ENCODE measurements at places on chromosomes 7 and 10. TPM values are rescaled to one million over a fixed set of nuclear protein-coding genes. Genes with fewer than 3 reads are reported as not detected.
A peak's percentile ranks its signal among the peaks of the same experiment; 100 is the strongest.

Gene NPC1L1
- 61.3 TPM for total RNA-seq

Gene SPDYE5
- total RNA-seq = 0.09 TPM

Gene ENKUR
- 0.37 TPM for total RNA-seq

Gene CACNA2D1
- total RNA-seq = 17.2 TPM

Gene CDC14C
- not detected for total RNA-seq

Gene TMEM225B
- 0.35 TPM for total RNA-seq

Gene DLX5
- not detected for total RNA-seq

Gene TNKS2
- 35.1 TPM for total RNA-seq

- DNase-seq = no peak
These were observed 18.9 kb downstream of the ATP6V1F start for GRCh38 chr7:128881458-128882125.

GRCh38 chr7:43631559-43631958 lies 48.7 kb downstream of the STK17A start:
- no peak for DNase-seq

DNA sequence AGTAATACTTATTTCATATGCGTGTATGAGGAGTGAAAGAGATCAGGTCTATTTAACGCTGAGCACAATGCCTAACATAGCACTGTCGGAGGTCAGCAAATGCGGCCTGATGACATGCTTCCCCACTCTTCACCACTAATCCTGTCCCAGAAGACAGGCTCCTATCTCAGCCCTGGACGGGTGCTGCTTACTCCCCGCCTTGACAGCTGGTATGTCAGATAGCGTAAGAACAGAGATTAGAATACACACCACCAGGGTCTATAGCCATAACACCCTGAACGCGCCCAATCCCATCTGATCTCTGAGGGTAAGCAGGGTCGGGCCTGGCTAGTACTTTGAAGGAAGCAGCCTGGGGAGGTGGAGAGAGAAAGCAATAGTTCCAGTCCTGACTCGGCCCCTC lies 32.3 kb upstream of the TM9SF3 start:
- no peak for DNase-seq

GRCh38 chr7:71286336-71286735 lies 154.4 kb downstream of the GALNT17 start:
- no peak for DNase-seq

DNA sequence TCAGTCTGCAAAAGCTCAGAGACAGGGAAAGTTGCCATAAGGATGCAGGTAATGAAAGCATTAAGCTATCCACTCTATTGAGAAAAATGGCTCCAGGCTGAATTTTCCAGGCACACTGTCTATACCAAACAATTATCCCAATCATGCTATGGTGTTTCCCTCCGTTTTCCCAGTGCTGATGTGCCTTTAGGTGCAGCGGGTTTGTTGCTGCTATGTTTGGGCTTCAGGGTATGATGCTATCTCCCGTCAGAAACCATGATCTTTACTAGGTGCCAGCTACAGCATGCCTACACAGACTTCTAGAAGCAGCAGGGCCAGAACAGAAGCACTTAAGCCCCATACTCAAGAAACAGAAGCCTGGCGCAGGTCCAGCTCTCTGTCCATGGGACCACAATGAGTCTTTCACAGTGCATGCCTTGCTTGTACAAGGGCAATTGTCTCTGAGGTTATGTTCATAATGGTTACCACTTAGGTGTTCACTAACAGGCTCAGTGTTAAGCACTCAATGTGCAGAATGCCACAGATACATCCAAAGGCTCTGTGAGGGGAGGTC lies 19.4 kb downstream of the STEAP1B start:
- DNase-seq = no peak

GRCh38 chr10:122054048-122055025 lies 65.4 kb downstream of the TACC2 start:
- peak; percentile 57 for DNase-seq

GRCh38 chr7:116316838-116317628 lies 106.7 kb downstream of the TES start:
- DNase-seq = peak; percentile 57

DNA sequence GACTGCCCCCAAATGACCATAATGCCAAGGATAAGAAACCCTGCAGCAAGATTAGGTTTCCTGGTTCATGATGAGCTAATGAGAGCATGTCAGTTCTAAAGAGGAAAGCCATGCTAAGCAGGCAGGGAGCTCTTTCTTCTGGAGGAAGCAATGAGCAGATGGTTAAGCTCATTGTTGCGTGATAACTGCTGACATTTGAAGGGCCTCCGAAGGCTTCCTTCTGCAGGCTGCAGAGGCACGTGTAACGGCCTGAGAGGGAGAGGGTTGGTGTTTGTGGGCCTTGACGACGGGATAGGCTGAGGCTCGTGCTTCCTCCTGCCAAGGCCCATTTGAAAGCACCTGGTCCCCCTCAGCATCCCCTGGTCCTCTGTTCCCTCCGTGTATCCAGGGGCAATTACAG lies 63.5 kb upstream of the BTBD16 start:
- no peak for DNase-seq

DNA sequence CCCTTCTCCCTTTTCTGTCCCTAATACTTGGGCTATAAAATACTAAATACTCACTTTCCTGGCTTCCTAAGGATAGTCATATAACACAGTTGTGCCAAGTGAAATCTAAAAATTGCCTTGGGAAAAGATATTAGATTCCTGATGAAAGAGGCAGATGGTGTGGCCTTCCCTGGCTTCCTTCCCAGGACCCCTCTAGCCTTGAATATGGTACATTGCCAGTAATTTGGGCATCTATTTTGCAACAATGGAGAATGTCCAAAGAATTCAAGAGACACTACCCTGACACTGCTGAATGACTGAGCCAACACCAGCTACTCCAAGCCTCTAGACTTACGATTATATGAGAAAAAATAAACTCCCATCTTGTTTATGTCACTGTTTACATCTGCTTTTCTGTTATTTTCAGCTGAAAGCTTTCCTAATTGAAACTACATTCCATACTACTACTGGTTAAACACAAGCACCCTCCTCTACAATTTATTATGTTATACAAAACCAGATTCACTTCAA lies 17.9 kb downstream of the COPG2 start:
- no peak for DNase-seq

- no peak for DNase-seq
These were observed 131.8 kb downstream of the TES start for GRCh38 chr7:116342125-116342524.

GRCh38 chr10:79166312-79166721 lies 97.6 kb downstream of the ZMIZ1 start:
- no peak for DNase-seq

GRCh38 chr10:608331-609261 lies 80.9 kb downstream of the DIP2C start:
- DNase-seq = no peak

DNA sequence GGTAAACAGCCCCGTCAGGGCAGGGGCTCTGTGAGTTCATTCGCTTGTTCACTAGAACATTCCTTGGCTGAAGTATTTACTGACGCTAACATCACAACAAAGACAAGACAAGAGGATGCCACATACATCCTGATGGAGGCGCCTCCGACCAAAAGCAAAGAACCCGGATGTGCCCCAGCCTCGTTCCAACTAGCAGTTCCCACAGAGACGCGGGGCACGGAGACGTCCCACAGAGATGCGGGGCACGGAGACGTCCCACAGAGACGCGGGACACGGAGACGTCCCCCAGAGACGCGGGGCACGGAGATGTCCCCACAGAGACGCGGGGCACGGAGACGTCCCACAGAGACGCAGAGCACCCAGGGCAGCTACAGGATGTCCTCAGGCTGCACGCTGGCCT lies 35.4 kb upstream of the CFAP46 start:
- DNase-seq = no peak

DNA sequence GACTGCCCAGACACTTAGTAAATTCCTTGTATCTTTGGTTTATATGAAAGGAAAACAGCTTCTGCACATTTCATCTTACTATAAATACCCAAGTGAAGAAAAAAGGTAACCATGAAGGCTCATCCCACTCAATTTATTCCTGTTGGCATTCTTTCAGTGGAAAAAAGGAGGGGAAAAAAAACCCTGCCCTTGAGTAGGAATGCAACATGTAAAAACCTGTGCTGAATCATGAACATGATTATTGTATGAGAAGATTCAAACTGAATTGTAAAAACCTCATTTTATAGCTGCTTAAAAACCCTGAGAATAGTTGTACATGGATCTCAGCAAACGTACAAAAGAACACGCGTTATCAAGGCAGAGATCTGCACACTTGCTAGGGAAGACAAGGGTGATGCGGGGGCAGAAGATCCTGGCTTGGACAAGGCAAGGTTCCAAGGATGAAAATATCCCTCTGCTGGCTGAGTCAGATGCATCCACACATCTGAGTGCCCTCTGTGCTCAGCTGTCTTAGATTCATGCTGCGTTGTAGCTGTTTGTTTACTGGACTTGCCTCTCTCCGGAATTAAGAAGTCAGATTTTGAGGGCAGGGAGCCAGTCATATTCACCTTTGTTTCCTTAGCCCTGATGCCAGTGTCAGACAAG lies 658.2 kb downstream of the PARD3 start:
- DNase-seq = peak; percentile 12

DNA sequence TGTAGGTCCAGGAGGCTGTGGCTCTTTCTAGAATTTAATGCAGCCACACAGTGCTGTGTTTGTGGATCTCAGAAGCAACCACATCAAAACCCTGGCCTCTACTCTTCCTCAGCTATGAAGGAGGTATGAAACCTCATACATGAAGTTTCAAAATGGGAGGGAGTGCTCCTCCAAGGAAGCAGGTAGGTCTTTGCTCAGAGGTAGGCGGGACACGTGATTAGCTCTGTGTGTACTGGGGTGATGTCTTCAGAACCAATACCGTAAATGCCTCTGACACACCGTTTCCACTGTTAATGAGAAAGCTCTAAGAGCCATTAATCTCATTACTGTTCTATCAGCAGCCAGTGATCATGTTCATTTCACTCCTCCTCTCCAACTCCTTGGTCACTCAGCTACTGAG lies 126.1 kb downstream of the PLXNA4 start:
- DNase-seq = no peak

GRCh38 chr7:102170393-102170970 lies 116.2 kb upstream of the SH2B2 start:
- no peak for DNase-seq

DNA sequence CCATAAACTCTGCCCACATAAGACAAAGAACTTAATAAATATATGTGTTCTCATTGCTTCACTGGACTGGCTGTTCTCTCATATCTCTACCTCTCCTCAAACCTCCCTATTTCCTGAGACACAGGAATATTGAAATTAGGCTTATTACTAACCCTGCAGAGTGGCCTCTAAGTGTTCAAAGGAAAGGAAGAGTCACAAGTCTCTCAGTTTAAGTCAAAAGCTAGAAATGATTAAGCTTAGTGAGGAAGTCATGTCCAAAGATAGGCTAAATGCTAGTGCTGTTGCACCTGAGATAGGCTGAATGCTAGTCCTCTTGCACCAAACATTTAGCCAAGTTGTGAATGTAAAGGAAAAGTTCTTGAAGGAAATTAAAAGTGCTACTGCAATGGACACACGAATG lies 41.1 kb downstream of the GNAI1 start:
- DNase-seq = no peak

- peak; percentile 78 for DNase-seq
These were observed 493 bp downstream of the NT5C2 start for GRCh38 chr10:103192451-103193106.

GRCh38 chr10:86344281-86344680 lies 22.3 kb downstream of the GRID1 start:
- DNase-seq = no peak

DNA sequence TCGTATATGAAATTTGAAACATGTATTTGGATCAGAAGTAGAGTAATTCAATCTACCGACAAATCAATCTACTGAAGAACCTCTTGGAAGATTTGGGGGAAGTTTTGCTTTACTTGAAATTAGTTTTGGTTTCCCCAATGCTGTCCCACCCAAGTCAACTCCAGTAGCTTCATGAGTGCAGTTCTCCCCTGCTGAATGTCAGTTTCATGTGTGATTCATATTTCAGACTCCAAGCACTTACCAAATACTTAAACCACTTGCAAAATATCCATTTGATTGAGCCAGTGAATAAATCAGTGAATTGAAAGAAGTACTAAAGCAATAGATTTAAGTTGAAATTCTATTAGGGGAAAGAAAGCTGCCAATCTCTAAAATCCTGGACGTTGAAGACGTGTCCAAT lies 9.3 kb downstream of the CALML5 start:
- no peak for DNase-seq

- peak; percentile 94 for DNase-seq
These were observed 606 bp downstream of the TAX1BP1 start for GRCh38 chr7:27740449-27741086.

GRCh38 chr7:104900525-104901239 lies 113.3 kb upstream of the KMT2E start:
- DNase-seq = no peak

- no peak for DNase-seq
These were observed 1.7 kb upstream of the PFKP start for GRCh38 chr10:3065622-3066021.

DNA sequence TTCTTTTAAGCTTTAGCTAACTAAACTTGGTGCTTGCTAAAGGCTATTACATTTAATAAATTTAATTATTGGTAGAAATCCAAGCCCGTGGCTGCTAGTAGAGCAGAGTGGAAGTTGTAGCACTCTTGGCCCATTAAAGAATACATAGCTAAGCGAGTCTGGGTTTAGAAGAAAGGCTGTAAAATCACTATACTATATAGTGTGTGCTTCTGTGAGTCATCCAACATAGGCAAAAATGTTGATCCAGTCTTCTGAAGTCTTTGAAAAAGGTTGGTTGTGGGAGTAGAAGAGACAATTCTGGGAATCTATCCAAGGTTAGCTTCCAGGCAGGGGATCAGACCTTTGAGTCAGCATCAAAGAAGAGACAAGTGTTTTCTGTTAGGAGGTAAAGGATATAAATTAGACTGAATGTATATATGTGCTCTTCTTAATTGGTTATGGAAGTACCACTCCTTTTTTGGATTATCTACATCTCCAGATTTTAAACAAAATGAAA lies 664.2 kb downstream of the NXPH1 start:
- no peak for DNase-seq

GRCh38 chr10:21520949-21521348 lies 4.5 kb downstream of the SKIDA1 start:
- DNase-seq = no peak

GRCh38 chr10:11949152-11949551 lies 93.5 kb downstream of the UPF2 start:
- DNase-seq = no peak

DNA sequence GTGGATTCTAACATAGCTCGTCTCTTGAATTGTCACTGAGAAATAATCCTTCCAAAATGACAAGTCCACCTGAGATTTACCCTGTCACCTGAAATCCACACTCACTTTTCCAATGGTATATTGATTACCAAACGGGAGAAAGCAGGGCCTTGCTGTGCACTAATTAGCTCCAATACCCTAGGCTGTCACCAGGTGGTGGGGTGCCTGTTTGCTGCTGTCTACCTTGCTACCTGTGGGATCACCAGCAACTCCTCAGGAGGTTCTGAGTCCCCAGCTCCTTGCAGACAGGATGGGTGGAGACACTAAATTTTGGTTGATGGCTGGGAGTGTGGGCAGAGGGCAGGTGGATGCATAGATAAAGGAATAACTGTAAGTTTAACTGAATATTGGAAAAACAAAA lies 237.2 kb upstream of the ZNF32 start:
- DNase-seq = no peak

- DNase-seq = no peak
These were observed 216.0 kb downstream of the BMPER start for GRCh38 chr7:34121366-34121765.

- no peak for DNase-seq
These were observed 29.4 kb upstream of the ADCYAP1R1 start for GRCh38 chr7:31022726-31023125.

Measured in mucosa of gallbladder (tissue), 1 donor.